HL-60 (cell line): ENCODE measurements at places on chromosomes 1 and 21.

- no peak for DNase-seq
These were observed 1.3 kb downstream of the PLA2G2A start for GRCh38 chr1:19978143-19978542.

- peak; percentile 85 for DNase-seq
These were observed 5.8 kb downstream of the KISS1 start for GRCh38 chr1:204190212-204191211.

- DNase-seq: no peak
These were observed 44.5 kb downstream of the DMRTA2 start for GRCh38 chr1:50378770-50379169.

- DNase-seq: no peak
These were observed 362.4 kb upstream of the PKN2 start for GRCh38 chr1:88321706-88322105.

GRCh38 chr21:31191553-31191952, 152.5 kb downstream of the TIAM1 start:
- no peak for DNase-seq

- peak; percentile 89 for DNase-seq
These were observed 10.2 kb upstream of the CREG1 start for GRCh38 chr1:167563579-167564246.

DNA sequence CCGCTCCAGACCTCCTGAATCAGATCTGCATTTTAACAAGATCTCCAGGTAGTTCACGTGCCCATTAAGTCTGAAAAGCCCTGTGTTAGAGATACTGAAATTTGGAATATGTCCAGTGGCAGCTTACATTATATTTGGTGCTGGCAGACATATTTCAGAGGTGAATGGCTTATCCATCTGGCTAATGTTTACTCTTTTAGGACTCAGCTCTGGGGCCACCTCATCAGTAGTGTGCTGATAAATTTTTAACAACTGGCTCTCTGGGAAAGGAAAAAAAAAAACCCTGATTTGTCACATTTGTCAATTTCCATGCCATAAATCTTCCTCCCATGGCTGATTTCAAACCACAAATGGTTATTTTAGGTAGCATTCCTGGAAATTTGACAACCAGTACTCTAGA, 25.3 kb upstream of the SYT6 start:
- DNase-seq: no peak

GRCh38 chr1:93002781-93003180, 41.5 kb upstream of the DIPK1A start:
- no peak for DNase-seq

GRCh38 chr1:30345491-30346130, 377.8 kb downstream of the MATN1 start:
- DNase-seq: no peak

- no peak for DNase-seq
These were observed 12.4 kb upstream of the PODN start for GRCh38 chr1:53049574-53049967.

DNA sequence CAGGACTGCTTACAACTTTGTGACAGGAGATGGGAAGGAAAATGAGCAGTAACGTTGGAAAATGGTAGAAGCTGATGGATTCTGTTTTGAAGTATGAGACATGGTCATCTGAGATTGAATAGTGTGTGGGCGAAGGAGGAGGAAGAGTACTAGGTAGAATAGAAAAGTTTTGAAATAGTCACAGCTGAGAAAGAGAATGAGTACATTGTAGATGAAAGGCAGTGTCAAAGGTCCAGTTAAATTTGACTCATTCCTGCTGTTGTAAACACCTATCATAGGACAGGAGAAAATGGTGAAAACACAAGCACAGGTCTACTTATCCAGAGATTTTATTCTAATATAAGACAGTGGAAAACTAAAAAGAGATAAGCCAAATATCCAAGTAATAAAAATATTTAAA, 56.8 kb upstream of the CFHR3 start:
- no peak for DNase-seq

DNA sequence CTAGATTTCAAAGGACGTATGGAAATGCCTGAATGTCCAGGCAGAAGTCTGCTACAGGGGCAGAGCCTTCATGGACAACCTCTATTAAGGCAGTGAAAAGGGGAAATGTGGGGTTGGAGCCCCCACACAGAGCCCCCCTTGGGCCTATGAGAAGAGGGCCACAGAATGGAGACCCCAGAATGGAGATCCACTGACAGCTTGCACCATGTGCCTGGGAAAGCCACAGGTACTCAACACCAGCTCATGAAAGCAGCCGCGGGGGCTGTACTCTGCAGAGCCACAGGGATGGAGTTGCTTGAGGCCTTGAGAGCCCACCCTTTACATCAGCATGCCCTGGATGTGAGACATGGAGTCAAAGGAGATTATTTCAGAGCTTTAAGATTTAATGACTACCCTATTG, 108.7 kb downstream of the DMRTB1 start:
- no peak for DNase-seq

GRCh38 chr1:207034208-207034607, 1.7 kb upstream of the C1orf116 start:
- DNase-seq: no peak

- DNase-seq: no peak
These were observed 2.8 kb upstream of the USP1 start for GRCh38 chr1:62433861-62434617.

- DNase-seq: no peak
These were observed 22.6 kb downstream of the MTF1 start for GRCh38 chr1:37836788-37837187.

- no peak for DNase-seq
These were observed 50.4 kb downstream of the RHOU start for GRCh38 chr1:228785366-228786330.

DNA sequence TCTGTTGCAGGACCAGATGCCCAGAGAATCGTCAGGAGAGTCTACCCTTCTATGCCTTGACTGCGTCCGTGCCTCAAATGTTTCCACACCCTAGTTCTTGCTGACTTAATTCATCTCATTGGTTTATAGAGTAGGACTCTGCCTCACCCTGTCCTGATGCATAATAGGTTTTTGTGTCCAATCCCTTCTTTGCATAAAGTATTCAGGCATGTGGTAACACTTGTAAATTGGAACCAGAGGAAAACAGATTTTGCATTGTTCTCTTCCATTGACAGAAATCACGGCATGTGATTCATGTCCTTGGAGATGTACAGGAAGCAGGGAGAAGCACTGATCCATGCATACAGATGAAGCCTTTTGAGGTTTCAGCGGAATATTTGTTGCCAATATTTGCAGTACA, 29.5 kb downstream of the PLPPR5 start:
- DNase-seq: no peak

GRCh38 chr1:190429932-190430331, 47.7 kb downstream of the BRINP3 start:
- no peak for DNase-seq

- no peak for DNase-seq
These were observed 30.1 kb upstream of the KCNK2 start for GRCh38 chr1:215052256-215053015.

DNA sequence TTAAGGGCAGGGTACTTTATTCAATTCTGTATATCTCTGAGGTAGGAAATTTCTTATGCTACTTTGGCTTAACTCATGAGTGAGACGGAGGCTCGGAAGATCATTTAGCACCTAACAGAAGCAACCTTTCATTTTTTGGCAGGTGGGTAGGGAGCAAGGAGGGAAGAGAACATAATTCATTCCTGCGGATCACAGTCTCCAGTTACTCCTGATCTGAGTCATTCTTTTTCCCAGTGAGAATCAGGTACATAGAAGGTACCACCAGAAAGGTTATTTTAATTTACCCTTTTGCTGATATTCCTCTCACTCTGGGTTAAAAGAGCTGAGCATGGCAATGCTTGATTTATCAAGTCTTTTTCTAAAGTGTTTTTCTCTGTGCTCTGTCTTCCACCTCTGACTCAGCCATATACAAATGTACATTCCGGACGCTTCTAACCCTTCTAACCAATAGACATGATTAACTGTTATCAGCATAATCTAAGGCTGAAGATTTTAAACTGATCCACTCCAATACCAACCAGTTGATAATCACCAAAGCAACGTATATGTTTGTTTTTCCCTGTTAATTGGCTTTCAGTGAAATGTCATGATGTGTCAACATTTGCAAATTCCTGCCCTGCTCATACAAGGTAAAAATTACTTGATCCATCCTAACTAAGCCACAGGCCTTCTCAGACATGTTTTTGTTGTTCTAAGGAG, 271.7 kb downstream of the DUSP10 start:
- no peak for DNase-seq

- no peak for DNase-seq
These were observed 36.1 kb upstream of the PLPPR4 start for GRCh38 chr1:99228153-99228552.
